ENCODE measurements at places on chromosomes 1 and 21.
A peak's percentile ranks its signal among the peaks of the same experiment; 100 is the strongest.

DNA sequence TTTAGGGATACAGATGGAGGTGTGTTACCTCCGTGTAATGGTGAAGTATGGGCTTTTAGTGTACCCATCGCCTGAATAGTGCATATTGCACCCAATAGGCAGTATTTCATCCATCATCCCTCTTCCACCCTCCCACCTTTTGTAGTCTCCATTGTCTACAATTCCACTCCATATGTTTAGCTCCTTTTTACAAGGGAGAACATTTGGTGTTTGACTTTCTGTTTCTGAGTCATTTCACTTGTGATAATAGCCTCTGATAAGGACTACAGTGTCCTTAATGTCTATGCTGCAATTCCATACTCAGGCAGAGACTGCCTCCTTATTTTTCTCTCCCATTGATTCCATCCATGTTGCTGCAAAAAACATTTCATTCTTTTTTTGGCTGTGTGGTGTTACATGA, 48.7 kb downstream of the OVGP1 start:
- DNase-seq = no peak

DNA sequence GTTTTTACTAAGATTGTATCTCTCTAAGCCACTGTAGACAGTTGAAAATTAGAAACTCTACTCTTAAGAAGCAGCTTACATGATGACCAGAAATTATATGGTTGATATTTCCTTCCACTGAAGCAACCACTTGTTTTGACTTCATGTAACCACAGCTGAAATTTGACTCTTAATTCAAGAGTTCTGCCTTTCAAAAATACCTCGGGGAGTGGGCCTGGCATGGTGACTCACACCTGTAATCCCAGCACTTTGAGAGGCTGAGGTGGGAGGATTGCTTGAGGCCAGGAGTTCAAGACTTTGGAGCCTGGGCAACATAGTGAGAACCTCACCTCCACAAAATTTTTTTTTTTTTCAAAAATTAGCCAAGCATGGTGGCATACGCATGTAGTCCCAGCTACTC, 4.3 kb downstream of the AMPD1 start:
- no peak for DNase-seq

DNA sequence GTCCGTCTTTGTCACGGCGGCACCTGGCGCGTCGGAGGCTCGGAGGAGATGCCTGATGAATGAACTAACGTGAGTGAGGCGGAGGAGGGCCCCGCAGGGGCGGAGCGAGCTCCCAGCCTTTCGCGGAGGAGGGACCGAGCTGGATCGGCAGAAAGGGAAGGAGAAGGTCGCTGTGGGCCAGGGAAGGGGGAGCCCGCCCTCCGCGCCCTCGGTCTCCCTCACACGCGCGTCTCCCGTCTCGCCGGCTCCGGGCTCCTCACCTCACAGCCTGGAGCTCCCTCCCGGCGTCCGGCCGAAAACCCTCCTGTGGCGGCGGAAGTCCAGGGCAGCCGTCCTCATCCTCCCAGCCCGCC, 519 bp downstream of the ZNF496 start:
- peak; percentile 79 for DNase-seq

DNA sequence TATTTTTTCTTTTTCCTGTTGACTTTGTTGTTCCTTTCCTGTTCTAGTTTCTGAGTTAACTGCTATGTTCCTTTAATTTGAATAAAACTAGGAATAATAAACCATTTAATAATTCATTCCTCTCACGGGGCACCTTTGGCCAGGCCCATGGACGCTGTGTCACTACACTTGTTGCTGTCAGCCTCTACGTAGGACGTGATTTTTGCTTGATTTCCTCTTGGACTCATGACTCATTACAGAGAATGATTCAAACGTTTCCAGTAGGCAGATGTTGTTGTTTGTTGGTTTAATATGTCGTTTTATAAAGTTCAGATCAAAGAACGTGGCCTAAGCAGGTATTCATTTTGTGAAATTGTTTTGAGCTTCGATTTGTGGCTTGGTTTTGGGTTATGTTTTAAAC, 9.1 kb upstream of the SLC19A1 start:
- DNase-seq = peak; percentile 94

- no peak for DNase-seq
Observed at GRCh38 chr1:5198328-5198727, 543.9 kb downstream of the AJAP1 start.

DNA sequence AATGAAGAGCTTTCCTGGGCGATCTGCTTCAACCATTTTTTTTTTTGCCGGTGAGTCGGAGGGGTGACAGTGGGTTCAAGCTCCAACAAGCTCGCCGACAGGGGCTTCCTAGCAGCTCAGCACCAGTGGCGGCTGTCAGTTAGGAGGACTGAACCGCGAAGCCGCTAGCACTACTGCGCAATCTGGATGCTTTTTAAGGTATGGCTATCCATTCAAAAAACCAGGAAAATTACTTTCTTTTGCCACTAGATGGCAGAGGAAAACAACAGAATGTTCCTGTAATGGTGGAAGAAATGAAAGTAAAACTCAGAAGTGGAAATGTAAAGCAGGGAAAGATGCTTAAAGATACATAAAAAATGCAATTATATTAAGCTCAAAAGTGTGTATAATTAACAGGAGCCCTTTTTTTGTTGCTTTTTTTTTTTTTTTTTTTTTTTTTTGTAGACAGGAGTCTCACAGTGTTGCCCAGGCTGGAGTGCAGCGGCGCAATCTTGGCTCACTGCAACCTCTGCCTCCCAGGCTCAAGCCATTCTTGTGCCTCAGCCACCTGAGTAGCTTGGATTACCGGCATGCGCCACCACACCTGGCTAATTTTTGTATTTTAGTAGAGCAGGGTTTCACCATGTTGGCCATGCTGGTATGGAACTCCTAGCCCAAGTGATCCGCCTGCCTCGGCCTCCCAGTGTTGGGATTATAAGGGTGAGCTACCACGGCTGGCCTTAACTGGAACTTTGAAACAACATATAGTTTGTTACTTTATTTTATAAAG, 8.5 kb downstream of the KYAT3 start:
- DNase-seq = peak; percentile 74
